IMR-90 (cell line): ENCODE measurements at places on chromosomes 5 and 9. TPM values are rescaled to one million over a fixed set of nuclear protein-coding genes. Genes with fewer than 3 reads are reported as not detected.

DNA sequence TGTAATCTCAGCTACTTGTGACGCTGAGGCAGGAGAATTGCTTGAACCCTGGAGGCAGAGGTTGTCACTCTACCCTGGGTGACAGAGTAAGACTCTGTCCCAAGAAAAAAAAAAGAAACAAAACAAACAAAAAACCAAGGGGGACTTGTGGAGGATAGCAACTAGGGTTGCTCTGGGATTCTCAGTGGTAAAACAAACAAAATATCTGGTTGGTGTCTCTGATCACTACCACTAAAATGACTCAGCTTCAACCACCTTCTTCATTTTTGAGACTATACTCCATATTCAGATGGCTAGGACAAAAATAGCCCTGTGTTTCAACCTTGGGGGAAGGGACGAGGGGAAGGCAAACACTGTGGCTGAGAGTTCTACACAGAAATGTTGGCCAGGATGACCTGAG is 110.3 kb downstream of the ARRDC3 start:
- DNase-seq: peak; percentile 69

DNA sequence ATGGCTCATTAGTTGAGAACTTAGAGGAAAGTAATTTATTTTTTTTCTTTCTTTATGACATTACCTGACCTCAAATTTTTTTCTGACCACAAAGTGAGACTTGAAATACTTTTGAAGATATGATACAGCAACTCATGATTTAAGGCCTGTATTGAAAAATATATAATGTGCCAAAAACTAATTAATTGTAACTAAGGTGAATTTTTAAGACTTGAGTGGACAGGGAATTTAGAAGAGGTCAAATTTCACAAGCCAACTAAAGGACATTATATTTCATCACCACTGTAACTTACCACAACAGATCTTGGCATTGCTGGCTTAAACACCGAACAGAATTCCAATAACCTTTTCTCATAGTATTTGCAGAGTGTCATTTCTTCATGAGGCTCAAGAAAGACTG is 1.8 kb downstream of the CCNH start:
- peak; percentile 80 for DNase-seq

DNA sequence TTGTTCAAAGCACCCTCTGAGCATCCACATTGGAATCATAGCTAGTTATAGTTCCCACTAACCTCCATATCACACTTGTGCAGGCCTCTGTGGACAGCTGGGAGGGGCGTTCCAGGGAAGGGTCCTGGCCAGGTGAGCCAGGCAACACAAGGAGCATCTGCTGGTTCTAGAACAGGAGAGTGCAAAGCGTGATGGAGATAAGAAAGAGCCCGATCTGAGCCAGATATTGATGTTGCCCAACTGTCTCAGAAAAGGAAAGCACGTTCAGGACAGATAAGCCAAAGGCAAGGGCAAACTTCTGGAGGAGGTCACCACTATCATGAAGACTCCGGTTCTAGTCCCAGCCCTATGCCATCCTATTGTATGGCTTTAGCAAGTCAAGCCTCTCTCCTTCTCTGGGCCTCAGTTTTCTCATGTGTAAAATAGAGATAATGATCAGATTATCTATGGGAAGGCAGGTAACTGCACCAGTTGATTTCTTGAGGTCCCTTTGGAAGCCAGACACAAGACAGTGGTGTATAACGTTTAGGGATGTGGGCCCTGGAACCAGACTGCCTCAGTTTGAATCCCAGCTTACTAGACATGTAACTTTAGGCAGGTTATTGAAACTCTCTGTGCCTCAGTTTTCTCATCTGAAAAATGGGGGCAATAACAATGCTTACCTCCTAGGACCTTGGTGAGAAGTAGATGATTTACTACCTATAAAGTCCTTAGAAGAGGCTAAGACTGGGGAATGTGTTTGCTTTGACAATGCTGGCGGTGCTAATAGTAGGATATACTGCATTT is 19.8 kb downstream of the GABBR2 start:
- DNase-seq: no peak

- no peak for DNase-seq
These were observed 240.1 kb downstream of the DENND1A start for GRCh38 chr9:123689701-123690428.

DNA sequence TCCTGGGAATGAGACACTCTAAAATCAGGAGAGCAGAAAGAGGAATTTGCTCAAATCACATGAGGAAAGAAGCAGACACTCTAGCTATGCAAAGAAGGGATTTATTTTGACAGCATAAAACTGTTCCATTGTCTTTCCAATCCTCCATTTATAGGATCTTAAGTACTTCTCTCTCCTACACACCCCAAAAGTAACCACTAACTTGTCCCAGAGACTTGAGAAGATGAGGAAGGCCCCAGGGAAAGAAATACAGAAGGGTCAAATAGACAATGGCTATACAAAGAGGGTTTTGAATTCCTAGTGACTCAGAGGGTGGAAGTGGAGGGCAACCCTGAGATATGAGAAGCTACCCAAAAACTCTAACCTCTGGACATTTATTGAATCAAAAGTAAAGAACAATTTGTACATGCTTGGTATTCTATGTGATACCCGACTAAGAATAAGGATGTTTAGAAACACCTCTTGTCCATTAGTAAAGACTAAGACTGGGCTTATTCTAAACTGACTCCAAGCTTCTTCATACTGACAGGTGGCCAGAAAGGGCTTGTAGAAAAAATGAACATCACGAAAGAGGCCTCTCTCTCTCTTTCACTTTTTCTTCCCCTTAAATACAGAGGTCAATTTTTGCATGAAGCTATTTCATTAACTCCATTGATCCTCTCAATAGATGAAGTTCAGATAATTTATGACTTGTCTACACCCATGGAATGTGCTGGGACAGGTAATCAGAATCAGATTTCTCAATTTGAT is 20.6 kb downstream of the DMAC1 start:
- no peak for DNase-seq

- DNase-seq: peak; percentile 9
These were observed 513.4 kb upstream of the MEF2C start for GRCh38 chr5:89396278-89396954.

DNA sequence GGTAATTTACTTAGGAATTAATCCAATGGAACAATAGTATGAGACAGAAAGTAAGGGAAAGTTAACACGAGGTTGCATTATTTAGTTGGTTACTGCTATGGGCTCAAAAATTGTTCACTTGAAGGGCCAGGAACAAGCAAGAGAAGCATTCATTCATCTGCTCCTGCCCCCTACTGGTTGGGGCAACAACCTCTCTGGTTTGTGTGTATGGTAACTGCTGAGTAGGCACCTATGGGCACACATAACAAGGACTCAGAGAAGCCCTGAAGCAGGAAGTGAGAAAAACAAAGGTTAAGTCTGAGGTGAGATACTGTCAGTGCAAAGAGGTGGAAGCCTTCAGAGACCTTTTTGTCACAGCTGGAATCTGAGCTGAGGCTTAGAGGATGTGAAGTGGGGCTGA is 34.4 kb upstream of the RANBP6 start:
- DNase-seq: no peak

- no peak for DNase-seq
These were observed 838.3 kb downstream of the TLE4 start for GRCh38 chr9:80410106-80410505.

DNA sequence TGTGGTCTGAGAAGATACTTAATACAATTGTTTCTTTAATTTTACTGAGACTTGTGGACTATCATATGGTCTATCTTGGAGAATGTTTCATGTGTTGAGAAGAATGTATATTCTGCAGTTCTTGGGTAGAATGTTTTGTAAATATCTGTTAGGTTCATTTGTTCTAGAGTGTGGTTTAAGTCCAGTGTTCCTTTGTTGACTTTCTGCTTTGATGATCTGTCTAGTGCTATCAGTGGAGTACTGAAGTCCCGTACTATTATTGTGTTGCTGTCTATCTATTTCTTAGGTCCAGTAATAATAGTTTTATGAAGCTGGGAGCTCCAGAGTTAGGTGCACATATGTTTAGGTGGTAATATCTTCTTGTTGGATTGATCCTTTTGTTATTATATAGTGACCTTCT is 36.1 kb downstream of the IQGAP2 start:
- no peak for DNase-seq

DNA sequence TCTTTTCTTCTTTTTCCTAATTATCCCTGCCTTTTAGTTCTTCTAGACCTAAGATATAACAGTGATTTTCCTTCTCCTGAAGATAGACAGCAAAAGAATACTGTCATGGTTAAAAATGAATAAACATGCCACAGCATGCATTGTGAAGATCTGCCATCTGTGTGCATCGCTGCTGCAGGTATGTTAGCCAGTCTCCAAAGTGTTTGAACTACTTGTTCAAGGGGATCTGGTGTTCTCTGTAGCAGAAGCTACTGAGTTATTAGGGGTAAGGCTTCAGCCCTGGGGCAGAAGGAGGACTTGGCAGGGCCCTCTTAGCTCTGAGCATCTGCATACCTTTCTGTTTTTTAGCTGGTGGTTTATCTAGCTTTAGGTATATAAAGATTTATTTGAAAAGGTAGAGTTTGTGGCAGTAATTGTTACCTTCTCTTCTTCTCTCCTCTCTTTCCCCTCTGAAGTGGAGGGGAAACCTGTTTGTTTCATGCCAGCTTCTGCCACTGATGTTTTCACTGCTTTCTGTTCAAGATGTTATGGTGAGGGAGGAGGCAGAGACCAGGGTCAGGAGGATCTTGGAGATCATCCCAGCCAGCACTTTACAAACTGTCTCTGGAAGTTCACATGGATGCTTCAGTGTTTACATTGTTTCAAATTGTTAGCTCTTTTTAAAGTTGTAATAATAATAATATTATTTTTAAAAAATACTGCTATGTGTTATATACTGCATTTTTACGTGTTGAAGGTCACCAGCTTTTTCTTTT is 25.2 kb downstream of the GALNT10 start:
- DNase-seq: peak; percentile 43

DNA sequence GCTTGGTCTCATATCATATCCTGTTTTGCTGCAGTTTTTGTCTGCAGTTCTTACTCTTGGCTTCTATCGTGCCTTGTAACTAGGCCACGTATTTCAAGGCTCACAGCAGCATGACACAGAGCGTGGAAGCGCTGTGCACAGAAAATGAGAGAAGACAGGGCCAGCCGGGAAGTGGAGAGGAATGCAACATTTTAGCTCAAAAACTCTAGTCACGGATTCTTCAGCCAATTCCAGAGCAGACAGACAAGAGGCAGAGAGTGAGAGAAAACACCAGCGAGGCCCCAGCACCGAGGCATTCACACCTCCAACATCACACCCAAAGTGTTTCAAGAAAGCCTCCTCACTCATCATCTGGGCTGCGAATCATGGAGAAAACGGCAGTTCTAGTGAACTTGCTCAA is 160.8 kb downstream of the DNAH5 start:
- DNase-seq: no peak

Gene ECSCR
- 3.1 and 3.9 TPM in 2 replicates for total RNA-seq

Gene ANKRD34B
- total RNA-seq: not detected in 2 replicates

DNA sequence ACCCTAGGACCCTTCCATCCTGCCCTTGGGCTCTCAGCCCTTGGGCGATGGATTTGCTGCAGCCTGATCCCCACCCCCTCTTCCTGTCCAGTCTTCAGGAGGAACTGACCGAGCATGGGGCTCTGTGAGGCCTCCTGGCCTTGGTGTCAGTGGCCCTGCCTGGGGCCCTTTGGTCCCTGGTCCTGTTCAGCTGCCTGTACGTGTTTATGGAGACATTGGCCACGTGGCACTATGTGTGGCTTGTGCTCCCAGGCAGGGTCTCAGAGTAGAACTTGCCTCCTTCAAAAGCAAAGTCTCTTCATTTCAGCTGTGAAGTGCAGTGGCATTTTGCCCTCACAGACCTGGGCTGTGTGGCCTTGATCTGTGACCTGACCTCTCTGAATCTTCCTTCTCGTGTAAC is 11.1 kb downstream of the FCN2 start:
- no peak for DNase-seq

- DNase-seq: no peak
These were observed 441.5 kb downstream of the CDH18 start for GRCh38 chr5:19546521-19546920.

Gene PCA3
- total RNA-seq: not detected in 2 replicates

Gene NAIP
- 1.3 and 1.7 TPM in 2 replicates for total RNA-seq

Gene SLC6A19
- not detected in 2 replicates for total RNA-seq

GRCh38 chr9:75086541-75087288 is 1.2 kb downstream of the NMRK1 start:
- no peak for DNase-seq

- DNase-seq: no peak
These were observed 982.1 kb downstream of the DTWD2 start for GRCh38 chr5:118006219-118006618.

- no peak for DNase-seq
These were observed 16.1 kb downstream of the ZFR start for GRCh38 chr5:32428426-32428825.

GRCh38 chr5:176178789-176179188 is 59.4 kb upstream of the SIMC1 start:
- no peak for DNase-seq

DNA sequence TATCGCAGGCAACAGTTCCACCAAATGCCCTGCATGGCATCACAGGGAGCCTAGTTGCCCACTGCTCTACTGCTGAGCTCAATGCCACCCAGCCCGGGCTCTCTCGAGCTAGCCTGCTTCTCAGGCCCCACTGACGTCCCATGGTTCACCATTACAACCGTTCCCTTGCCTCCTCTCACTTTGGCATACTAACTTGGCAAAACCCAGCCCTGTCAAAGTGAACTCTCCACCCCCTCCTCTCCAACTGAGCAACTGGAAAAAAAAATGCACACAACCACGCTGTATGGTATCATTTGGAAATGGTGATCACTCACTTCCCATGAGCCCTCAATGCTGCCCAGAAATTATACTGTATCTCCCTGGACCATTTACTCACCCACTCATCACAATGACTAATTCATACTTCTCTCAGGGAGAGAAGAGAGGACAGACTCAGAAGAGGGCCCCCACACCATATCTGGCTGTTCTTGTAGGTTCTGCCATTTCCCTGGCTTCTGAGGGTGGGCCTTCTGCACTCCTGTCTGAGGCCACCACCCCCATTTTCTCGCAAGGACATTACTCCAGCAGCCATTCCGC is 51.4 kb upstream of the RARS1 start:
- DNase-seq: peak; percentile 73

Gene RUFY1
- total RNA-seq: 19.5 and 27.8 TPM in 2 replicates

- no peak for DNase-seq
These were observed 145.9 kb upstream of the ADCY2 start for GRCh38 chr5:7250004-7250403.

GRCh38 chr5:96775050-96775449 is 32.7 kb downstream of the ERAP1 start:
- DNase-seq: no peak

GRCh38 chr5:24320643-24321042 is 324.1 kb downstream of the CDH10 start:
- no peak for DNase-seq

DNA sequence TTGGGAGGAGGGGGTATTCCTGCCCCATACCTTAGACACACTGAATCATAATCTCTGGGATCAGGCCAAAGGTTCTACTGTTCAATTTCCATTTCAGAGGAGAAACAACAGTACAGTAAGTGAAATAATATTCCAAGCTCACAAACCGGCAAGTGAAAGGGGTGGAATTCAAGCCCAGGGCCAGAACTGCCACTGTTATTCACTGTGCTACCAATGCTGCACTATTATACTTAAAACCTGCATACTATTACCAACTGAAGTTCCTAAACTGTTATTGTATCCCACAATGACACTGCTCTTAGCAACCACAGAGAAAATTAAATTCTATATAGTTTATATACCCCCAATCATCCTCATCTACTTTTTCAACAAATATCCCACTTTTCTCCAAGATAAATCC is 24.6 kb downstream of the SSBP2 start:
- DNase-seq: no peak

- no peak for DNase-seq
These were observed 435 bp upstream of the CCNG1 start for GRCh38 chr5:163437011-163437308.

GRCh38 chr5:133861161-133861737 is 107.2 kb downstream of the C5orf15 start:
- DNase-seq: no peak

GRCh38 chr5:159059722-159060121 is 40.0 kb downstream of the EBF1 start:
- DNase-seq: no peak
